Activated naive CD4-positive, alpha-beta T cell (primary cell): ENCODE measurements at places on chromosomes 4 and X.

- no peak for DNase-seq
Measured at GRCh38 chr4:60201052-60201673, 999.0 kb upstream of the ADGRL3 start.

DNA sequence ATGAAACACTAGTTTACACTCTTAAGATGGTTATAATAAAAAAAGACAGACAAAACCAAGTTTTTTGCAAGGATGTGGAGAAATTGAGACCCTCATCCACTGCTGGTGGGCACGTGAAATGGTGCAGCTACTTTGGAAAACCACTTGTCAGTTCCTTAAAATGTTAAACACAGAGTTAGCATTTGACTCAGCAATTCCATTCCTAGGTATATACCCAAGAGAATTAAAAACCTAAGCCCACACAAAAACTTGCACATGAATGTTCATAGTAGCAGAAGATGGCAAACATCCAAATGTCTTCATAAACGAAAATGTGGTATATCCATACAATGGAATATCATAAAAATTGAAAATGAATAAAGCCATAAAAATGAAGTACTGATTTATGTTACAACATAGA is 75.4 kb downstream of the ZNF827 start:
- no peak for DNase-seq

DNA sequence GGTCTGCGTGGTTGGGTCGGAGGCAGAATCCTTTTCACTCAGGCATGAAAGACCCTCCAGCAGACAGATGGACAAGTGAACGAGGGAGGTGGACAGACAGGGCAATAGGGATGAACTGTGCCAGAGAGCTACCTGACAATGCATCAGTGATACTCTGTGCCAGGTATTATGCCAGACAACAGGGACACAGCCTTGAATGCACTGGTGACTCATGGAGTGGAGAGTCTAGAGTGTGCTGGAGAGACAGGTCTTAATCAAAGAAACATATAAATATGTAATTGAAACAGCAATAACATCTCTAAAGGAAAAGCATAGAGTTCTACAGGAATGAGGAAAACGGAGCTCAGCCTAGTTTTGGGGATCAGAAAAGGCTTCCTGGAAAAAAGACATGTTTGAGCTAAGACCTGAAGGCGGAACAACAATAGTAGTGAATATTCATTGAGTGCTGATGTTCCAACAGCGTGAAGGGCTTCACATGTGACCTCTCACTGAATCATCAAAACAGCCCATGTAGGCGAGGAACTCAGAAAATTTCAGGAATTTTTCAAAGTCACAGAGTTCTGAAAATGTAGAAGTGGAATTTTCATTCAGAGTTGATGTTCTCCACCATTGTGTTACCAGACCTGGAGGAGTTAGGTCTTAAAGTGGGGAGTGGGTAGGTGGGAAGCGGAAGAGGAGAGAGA is 20.0 kb upstream of the FGFBP2 start:
- no peak for DNase-seq

GRCh38 chrX:115058276-115058675 is 40.9 kb upstream of the IL13RA2 start:
- DNase-seq, result no peak

- DNase-seq, result no peak
Measured at GRCh38 chrX:13902406-13902805, 85.5 kb upstream of the GPM6B start.

DNA sequence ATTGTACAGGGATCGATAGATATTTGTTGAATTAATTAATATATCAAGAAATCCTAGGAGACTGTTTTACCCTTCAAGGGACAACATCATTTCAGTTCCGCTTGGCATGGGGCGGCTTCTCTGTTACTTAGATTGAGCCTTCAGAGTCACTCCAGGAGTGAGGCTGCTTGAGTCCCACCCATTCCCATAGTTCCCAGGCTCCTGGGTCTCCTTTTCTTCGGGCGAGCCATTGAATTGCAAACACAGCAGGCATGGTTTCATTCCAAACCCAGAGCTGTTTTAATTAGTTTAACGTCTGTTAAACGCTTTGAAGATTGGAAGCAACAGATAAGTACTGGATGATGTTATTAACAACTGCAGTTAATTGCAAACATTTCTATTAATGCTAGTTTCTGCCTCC is 571 bp upstream of the EDA start:
- no peak for DNase-seq

DNA sequence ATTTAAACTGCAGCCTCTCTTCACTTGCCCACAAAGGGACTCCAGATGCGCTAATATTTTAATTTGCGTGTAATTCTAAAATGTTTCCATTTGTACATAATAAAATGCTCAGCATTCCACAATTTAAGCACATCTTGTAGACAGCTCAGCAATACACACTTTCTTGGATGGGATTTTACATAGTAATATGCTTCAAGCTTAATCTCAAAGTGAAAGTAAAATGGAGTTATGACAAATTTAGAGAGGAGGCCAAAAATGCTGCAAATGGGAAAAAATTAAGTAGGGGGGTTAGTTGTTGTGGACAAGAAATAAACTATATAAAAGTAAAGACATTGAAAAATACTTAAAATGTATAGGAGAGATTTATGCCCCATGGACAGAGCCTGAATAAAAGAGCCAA is 149.1 kb downstream of the FBXO8 start:
- no peak for DNase-seq

DNA sequence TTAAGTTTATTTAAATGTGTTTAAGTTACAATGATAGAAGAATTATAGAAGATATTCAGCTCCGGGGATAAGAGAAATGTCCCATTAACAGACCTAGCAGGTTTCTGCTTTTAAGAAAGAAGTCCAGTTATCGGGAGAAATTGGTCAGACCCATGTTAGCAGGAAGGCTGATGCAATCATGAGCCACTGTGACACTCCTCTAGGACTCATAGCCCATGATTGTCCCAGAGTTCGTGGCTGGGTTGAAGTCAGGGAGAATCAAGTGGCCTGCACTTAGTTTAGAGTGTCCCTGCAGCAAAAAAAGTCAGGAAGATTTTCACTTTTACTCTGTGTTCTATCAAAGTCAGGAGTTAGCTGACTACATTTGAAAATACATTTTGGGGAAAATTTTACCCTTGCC is 72.0 kb downstream of the TMEM144 start:
- DNase-seq, result no peak

- DNase-seq, result no peak
Measured at GRCh38 chrX:21151051-21151450, 223.2 kb upstream of the CNKSR2 start.

- no peak for DNase-seq
Measured at GRCh38 chr4:46656071-46656470, 253.0 kb downstream of the COX7B2 start.

- DNase-seq, result no peak
Measured at GRCh38 chr4:160675550-160675949, 1488.2 kb downstream of the FSTL5 start.

GRCh38 chrX:39633293-39633692 is 464.5 kb downstream of the BCOR start:
- no peak for DNase-seq

GRCh38 chrX:136210806-136211205 is 40.4 kb downstream of the MAP7D3 start:
- DNase-seq, result no peak

GRCh38 chr4:181271116-181271640 is 972.0 kb upstream of the TENM3 start:
- DNase-seq, result no peak

GRCh38 chr4:122534776-122535175 is 78.3 kb upstream of the IL2 start:
- no peak for DNase-seq

DNA sequence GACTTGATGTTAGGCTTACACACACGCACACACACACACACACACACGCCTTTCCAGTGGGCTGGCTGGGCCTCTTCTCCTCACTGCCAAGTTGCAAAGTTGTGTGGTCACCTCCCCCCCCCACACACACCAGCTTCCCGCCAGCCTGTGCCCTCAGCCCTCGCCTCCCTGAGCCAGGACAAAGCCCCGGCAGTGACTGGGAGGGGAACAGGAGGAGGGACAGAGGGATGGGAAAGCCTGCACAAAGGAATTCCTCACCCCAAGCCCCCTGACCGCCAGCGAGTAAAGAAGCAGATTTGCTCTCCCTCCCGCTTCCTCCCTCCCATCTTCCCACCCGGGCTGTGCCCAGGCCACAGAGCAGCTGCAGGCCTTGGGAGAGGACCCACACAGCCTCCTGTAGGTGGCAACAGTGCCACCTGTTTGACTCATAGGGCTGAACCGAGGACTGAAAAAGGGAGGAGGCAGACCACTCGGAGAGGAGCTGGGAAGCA is at the start of gene GDPD2:
TSS of gene GDPD2 (plus strand) at position 464 of the 491 bp plus-strand sequence. CDS start 1,671 bp downstream, outside the sequence.
- DNase-seq, result no peak

DNA sequence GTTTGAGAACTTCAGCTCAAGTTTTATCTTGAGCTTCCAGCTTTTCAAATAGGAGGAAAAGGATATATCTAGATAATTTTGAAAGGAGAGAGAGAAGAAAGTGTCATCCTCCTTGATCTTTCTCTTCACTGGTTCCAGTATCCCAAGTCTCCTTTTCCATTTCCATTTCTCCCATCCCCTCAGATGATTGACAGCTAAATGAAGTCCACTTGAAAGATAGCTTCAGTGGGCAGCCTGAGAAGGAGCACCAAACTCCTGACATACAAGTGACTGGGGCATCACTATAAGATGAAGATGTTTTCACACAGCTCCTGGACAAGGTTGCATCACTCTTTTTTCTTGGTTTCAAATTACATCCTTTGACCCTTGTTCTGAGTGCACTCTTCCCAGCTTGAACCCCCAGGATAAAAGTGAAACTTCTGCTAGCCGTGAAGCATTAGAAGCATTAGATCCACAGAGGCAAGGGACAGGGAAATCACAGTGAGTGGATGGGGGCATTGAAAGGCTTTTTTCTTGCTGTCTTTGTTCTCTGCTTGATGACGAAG is 17.5 kb upstream of the MAGEA10 start:
- DNase-seq, result no peak

GRCh38 chrX:1734806-1735205 is 119.9 kb downstream of the ASMT start:
- DNase-seq, result no peak

- no peak for DNase-seq
Measured at GRCh38 chr4:115259642-115260041, 146.2 kb upstream of the NDST4 start.

DNA sequence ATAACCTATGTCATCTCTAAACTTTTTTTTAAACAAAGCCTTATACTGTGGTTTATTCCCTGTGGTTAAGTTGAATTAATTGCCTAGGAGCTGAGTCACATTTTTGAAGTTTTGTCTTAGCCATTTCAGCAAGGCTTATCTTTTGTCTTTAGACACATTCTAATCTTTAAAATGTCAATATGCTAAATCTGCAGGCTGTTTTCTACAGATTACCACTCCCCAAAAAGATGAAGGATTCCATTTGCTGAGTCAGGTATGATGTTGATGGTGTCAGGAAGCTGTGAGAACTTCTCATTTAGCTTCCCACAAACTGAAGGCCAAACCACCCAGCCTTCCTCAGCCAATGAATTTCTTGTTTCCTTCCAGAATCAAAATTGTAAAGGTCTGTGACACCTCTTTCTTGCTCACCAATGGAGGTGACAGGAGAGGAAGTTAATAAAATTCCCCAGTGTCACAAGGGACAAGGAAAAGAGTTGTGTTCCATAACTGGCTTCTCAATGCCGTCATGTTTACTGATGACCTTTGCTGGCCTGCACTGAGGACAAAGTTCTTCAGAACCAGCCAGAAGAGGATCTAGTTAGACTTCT is 3.7 kb upstream of the CXCL6 start:
- DNase-seq, result no peak

- DNase-seq, result no peak
Measured at GRCh38 chr4:38232741-38233140, 272.5 kb downstream of the PTTG2 start.

GRCh38 chr4:186900232-186900900 is 176.7 kb upstream of the FAT1 start:
- no peak for DNase-seq

DNA sequence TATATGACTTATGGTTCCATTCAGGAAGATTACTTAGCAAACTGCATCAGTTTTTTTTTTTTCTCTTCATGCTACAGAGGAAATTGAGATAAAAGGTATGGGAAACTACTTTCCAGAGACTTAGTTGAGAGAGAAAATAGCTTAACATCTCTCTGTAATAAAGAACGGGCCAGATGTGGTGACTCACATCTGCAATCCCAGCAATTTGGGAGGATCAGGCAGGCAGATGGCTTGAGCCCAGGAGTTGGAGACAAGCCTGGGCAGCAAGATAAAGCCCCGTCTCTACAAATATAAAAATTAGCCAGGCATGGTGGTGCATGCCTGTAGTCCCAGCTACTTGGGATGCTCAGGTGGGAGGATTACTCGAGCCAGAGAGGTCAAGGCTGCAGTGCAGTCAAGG is 271.2 kb upstream of the TENM3 start:
- no peak for DNase-seq

GRCh38 chr4:152290366-152290921 is 245.4 kb downstream of the FBXW7 start:
- DNase-seq, result no peak

- DNase-seq, result no peak
Measured at GRCh38 chr4:3858046-3858730, 92.0 kb downstream of the ADRA2C start.

DNA sequence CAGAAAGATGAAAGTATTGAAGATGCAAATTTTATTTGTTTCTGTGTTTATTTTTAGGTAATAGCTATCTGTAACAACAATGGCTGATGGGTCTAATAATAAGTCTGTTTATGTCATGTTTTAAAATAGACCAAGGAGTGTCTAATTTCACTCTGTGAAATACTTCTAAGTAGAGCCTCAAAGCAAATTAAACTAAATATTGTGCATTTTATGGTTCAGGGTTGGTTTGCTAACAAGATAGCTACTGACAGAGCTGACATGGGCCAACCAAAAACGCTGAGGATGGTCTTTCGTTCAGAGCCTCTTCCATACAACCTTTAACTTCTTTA is 437.6 kb upstream of the CTSO start:
- DNase-seq, result no peak

- DNase-seq, result no peak
Measured at GRCh38 chrX:65241059-65241721, 264.9 kb upstream of the ZC4H2 start.

DNA sequence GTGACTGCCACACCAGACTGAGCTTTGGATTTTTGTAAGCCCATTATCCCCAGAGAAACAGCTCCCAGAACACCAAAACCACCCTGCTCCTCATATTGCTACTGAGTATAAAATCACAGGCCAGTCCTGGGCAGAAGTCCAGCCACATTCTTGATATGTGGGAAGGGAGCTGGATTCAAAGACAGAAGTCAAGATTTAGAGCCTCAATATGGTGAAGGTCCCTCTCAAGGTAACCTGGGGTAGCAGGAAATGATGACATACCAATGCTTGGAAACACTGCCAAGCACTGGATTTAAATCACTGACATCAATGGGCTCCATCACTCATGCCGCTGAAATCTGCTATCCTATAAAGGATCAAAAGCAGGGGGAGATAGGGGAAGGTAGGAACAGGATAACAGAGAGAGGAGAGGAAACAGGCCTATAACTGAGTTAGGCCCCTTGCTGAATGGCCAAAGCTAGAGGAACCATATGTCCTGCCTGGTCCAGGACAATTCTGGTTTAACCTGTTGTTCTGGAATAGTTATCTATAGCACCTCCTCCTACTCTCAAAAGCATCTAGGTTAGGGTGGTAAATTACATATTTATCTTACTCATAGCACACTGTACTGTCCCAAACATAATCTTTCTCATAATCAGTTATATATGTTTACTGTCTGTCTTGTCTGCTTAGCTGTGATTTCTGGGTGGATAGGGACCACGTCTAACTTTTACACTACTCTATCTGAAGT is 83.7 kb upstream of the NHS start:
- DNase-seq, result no peak
